SK-N-SH treated with all-trans-retinoic acid at 6 μM for 48 hours (cell line): ENCODE measurements at places on chromosomes 6 and 20.

DNA sequence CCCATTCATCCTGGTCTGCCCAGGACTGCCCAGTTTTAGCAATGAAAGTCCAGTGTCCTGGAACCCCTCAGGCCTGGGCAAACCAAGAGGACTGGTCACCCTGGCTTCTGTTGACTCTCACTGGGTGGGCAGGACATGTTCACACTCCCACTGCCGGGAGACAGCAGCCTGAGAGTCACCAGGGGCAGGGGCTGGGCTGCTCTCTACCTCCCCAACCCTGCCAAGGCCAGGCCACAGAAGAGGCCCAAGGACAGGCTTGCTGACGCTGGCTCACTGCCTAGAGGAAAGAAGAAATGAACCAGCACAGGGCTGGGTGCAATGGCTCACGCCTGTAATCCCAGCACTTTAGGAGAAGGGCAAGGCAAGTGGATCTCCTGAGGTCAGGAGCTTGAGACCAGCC lies 36.9 kb downstream of the C20orf203 start:
- no peak for ATAC-seq

GRCh38 chr6:121670511-121670910 lies 235.1 kb downstream of the GJA1 start:
- ATAC-seq: no peak

DNA sequence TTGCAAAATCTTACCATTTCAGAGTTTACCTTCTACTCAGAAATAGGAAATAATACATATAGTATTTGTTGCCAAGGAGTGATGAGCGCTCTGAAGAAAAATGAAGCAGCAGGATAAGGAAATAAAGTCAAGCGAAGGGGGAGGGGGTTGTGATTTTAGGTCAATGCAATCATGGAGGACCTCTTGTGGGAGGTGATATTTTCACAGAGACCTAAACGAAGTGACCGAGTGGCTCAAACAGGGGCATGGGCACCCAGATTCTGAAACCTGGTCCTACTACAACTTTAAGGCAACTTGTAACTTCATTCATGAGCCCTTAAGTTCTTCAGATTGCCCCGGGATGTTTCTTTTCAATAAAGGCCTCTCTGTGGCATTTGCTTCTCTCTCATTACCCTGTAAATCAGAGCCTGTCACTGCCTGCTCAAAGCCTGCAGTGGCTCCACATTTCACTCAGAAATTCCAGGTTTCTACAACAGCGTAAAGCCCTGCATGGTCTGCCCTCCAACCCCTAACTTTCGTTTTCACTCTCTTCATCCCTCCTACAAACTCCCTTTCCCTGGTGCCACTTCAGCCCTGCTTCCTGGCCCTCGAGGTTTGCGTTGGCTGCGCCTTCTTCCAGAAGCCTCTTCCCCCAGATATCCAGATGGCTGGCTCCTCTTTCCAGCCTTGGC lies 162.7 kb downstream of the TBC1D7 start:
- ATAC-seq: no peak

GRCh38 chr6:22078802-22079545 lies 217.9 kb downstream of the PRL start:
- ATAC-seq: no peak

DNA sequence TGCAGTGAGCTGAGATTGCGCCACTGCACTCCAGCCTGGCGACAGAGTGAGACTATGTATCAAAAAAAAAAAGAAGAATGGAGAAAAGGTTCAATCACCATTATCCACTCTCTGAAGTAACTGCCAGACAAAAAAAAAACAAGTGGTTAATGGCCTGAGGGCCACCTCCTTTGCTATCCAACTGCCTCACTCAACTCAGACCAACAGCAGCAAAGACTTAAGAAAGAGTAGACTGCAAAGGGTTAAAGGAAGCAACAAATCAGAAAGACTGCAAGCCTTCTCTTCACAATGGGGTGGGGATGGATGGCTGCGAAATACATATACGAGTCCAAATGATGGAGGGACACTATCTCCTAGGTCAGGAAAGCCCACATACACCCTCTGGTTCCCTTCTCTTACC lies 3.2 kb downstream of the NFS1 start:
- no peak for ATAC-seq

- no peak for ATAC-seq
Measured at GRCh38 chr20:36367907-36368799, 62.0 kb downstream of the DLGAP4 start.

DNA sequence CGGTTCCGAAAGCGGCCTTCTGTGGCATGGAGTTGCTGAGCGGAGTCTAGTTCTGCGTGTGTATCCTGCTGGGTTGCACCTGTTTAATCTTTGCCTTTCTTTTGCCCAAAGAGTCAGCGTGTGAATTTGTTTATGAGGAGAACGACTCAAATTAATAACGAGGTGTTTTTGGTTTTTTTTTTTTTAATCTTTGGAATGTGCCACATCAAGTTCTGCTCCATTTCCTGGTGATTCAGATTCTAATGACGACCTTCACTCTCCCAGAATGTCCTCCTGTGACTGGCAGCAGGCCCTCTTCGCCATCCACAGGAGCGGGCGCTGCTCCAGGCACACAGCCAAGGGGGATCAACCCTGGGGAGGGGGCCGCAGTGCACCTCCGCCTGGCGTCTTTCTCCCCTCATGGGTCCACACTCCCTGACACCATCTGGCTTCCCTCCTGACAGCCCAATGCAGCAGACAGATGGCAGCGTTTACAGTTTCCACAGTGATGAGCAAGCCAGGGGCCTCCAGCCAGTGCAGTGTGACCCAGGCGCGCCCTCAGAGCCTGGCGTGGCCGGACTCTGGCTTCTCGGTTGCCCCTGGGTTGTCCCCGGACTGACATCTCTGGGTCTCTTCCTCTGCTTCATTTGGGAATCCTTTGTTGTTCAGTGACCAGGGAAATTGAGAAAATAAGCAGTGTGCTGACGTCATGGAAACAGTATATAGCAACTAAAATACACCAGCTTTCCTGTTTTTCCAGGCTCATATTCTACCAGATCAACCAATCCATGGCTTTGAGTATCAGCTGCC lies 27.5 kb upstream of the AFDN start:
- peak; percentile 70 for ATAC-seq

DNA sequence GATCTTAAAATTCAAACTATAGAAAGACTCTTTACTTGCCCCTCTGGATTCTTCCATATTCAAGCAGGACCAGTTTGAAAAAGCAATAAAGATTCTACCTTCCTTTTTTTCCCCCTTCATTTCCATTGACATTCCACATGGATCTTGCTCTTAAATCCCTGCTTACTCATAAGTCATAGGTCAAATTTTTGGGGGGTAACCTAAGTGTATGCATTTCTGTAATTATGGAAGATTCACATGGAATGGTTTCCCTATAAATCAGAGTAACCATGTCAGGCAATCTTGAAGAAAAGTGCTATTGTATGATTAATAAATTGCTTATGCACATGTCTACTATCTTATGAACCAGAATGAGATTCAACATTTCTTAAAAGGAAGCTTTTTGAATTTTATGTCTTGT lies 551.0 kb downstream of the HAO1 start:
- no peak for ATAC-seq
